NCI-H187 (cell line): ENCODE measurements at places on chromosomes 4 and X.

GRCh38 chr4:35943606-35944005, 300.7 kb downstream of the ARAP2 start:
- DNase-seq: no peak

DNA sequence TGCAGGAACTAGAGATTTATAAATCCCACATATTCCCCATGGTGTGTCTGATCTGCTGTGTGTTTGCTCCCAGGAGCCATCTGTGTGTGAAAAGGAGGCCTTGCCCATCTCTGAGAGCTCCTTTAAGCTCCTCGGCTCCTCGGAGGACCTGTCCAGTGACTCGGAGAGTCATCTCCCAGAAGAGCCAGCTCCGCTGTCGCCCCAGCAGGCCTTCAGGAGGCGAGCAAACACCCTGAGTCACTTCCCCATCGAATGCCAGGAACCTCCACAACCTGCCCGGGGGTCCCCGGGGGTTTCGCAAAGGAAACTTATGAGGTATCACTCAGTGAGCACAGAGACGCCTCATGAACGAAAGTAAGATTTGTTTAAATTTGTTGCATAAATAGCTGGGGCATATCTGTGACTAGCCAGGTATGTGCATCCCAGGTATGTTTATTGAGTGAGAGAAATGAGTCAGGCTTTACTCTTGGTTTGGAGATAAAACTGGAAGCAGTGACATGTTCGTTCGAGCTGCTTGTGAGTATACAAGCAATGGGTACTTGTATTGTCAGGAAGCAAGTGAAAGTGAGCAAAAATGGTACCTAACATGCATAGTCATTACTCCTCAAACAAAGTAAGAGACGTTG, 89.5 kb downstream of the PTTG2 start:
- no peak for DNase-seq

DNA sequence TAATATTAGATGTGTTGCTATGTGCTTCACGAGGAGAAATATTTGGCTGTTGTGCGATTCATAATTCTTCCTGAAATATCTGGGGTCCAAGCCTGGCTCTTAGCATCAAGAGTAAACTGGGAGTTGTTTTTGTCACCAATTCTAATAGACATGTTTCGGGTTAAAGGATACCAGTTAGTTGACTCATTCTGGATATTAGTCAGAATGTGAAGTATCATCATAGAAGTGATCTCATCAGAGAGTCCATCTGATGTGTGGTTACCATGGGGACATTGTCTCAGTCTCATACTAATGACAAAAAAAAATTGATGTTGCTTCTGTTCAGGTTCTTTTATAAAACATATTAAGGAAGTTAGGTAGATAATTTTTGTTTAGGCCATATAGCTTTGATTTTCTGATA, 57.2 kb upstream of the MTMR1 start:
- no peak for DNase-seq

GRCh38 chr4:116926631-116927295, 158.6 kb downstream of the TRAM1L1 start:
- no peak for DNase-seq

DNA sequence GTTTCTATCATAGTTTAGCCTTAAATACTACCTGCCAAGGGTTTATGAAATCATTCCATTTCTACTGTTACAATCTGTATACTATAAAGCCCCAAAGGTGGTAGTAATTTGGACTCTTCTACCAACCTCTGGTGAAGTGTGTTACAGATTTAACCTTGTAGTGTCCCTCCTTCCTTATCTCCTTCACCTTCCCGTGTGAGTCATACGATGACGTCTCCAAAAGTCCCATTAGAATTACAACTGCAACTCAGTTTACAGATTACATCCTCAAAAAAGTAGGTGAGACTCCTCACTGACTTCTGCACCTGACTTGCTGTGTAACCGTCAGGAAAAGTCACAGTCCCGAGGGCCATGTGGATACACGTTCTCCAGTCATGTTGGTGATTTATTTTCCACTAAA, 219.0 kb downstream of the DCTD start:
- DNase-seq: no peak

GRCh38 chrX:154084449-154085300, 12.8 kb downstream of the MECP2 start:
- DNase-seq: no peak

GRCh38 chrX:107710617-107711391, 64.8 kb downstream of the TSC22D3 start:
- DNase-seq: no peak
